Urothelium cell line (cell line): ENCODE measurements at places on chromosomes 4 and X.

- DNase-seq, result no peak
These were observed 137.2 kb downstream of the FNIP2 start for GRCh38 chr4:158906073-158906472.

GRCh38 chr4:113447769-113448168 lies 313.8 kb downstream of the CAMK2D start:
- DNase-seq, result no peak

DNA sequence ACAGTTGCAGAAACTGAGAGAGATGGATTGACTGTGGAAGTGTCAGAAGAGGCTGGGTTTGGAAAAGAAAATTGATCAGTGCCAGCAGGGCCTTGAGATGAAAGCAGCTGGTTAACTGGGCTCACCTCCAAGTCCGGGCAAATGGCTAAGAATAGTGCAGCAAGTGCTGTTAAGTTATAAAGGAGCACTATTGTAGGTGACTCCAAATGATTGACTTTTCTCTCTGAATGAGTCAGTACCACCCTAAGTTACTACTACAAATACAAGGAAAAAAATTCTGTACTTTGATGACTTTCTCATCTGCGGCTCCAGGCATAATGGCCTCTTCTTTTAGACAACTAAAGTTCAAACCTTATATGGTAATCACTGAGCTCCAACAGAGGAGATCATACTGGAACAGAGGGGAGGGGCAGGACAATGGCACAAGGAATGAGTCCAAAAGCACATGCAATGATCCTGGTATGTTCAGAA lies 733.4 kb upstream of the INTU start:
- peak; percentile 24 for DNase-seq

DNA sequence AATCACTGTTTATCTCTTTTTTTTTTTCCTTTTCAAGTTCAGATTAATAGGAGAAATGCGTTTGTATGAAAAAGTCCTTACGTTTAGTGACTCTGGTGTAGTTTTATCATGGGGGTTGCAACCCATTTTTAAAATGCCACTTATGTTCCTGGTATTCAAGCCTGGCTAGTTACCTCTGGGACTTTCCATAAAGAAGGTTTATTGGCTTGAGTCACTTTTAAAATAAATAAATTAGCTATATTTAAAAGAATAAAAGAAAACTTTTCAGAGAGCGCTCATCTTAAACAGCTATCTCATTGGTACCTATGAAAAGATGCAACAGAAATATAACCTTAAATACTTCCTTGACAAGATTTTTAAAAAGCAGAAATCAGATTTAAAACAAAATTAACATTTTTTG lies 275.0 kb upstream of the IL1RAPL1 start:
- no peak for DNase-seq

DNA sequence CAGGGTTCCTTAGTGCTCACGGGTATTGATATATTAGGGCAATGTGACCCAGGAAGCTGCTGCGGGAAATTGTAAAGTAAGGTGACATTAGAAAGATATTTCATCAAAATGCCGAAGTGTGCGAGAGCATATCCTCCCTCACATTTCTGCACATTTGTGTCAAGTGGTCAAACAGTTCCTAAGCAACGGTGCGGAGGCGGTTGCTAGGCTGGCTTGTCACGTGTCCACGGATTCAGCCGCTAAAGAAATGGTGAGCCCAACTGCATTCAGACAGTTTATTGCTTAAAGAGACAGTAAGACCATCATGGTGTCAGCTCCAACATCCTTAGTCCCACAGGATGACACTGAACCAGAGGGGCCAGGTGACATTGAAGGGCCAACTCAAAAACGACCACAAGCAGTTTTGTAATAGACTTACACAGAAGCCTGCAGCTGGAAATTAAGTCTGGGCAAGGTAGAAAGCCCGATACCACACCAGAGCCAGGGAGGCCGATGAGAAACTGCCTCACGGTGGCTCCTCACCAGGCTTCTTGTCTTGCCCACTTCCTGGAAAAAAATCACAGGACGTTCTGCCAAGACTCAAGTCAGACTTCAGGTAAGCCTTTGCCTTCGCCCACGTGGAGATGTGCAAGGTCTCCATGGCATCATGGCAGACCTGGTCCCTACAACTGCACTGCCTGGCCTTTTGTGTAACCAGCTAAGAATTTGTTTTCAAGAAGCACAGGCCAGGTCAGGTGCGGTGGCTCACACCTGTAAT lies 50.4 kb downstream of the USP11 start:
- DNase-seq, result peak; percentile 55

DNA sequence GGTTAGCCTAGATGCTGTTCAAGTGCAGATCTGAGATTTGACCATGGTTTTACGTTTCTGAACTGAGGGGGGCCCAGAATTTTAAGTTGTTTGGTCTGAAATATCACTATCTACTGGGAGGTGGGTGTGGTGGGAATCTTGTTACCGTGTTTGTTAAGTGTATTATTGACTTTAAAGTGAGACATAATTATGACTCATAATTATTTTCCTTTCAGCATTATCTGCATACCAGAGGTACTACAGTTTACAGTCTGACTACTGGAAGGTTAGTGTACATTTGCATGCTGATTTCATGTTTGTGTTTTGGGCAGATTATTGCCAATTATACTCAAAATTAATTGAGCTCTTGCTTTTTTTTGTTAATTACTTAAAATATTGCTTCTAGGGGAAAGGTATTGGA lies 101.5 kb downstream of the KDM6A start:
- peak; percentile 10 for DNase-seq

DNA sequence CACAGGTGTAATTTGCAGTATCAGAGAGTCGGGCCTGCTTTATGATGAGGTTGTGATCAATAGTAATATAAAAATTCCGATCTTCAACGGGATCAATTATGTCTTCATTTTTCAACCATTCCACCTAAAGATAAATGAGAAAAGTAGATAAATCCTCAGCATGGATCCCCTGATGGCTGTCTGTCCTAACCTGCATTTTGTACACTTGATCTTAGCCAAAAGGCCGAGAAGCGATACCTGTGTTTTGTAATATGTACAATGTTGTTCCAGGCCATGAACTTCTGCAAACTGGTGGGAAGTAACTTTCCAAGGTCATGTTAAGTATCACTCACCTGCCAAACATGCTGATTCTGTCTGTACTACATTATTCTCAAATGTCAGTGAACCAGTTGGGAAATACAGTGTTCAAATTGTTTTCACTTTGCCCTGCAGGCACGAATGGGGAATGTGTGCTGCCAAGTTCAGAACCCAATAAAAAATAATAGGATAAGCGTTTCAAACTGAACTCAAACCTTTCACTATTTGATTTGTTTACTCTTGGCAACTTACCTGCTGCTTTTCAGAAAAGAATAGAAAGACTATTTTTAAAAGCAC lies 298.1 kb downstream of the UNC5C start:
- no peak for DNase-seq

DNA sequence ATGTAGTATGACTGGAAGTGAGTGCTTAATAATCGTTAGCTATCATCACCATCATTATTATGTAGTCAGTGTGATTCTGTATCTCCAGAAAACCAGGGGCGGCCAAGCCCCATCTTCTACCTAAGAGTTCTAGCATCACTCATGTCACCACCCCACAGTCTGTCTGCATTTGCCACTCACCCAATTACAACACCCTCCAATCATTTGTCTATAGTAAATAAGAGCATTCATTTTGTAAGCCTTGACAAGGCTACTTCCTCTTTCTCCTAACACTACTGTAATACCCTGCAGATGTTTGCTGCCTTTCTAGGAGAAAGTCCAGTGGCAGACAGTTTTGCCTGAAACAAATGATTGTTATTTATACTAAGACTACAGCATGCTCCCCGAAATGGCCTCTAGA lies 15.8 kb upstream of the IL21 start:
- no peak for DNase-seq

DNA sequence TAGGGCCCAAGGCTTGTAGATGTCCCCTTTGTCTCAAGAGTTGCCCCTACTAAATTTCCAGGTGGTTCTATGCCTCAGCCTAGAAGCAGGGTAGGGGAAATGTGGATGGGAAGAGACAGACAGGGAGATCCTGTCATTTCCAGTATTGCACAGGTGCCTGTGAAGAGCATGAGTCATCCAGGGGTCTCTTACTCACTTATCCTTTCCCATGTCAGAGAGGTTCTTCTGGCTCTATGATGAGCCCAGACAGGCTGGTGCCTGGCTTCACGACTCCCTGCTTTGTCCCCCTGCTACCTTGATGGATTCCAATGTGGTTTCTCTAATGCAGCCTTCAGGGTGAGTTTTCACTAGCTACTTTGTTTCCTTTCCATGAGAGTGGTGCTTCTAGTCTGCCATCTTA lies 35.2 kb upstream of the DDX60 start:
- no peak for DNase-seq

- DNase-seq, result no peak
These were observed 20.4 kb upstream of the ADD1 start for GRCh38 chr4:2823301-2823670.
